ENCODE measurements at places on chromosomes 5 and 9. TPM values are rescaled to one million over a fixed set of nuclear protein-coding genes. Genes with fewer than 3 reads are reported as not detected.

- no peaks in the 10 kb centered on the region for H3K36me3 ChIP-seq
- no peak overlapping the region for H3K27ac ChIP-seq
- H3K27me3 ChIP-seq = no peaks in the 10 kb centered on the region
- H3K4me1 ChIP-seq = no peaks in the 10 kb centered on the region
- no peak overlapping the region for H3K4me3 ChIP-seq
Measured at GRCh38 chr5:77266291-77266690, 55.8 kb downstream of the PDE8B start.

DNA sequence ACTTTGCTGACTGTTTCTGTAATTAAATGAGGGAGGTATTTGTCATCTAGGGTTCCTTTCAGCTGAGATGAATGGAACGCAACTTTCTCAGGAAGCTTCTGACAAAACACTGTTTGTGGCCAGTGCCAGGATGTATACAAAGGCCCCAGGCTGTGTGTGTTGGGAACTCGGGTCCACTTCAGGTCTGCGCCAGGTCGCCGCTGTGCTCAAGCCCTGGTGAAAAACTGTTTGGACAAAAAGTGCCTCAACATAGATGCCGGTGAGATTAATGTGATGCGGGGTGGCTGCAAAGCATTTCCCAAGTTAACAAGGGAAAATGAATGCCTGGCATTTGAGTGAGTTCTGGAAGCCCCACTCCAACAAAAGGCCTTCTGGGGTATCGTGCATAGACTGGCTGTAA is 156.4 kb downstream of the GABBR2 start:
- H3K36me3 ChIP-seq = no peaks in the 10 kb centered on the region
- no peak overlapping the region for H3K4me3 ChIP-seq
- no peaks in the 10 kb centered on the region for H3K27me3 ChIP-seq
- no peaks in the 10 kb centered on the region for H3K4me1 ChIP-seq

DNA sequence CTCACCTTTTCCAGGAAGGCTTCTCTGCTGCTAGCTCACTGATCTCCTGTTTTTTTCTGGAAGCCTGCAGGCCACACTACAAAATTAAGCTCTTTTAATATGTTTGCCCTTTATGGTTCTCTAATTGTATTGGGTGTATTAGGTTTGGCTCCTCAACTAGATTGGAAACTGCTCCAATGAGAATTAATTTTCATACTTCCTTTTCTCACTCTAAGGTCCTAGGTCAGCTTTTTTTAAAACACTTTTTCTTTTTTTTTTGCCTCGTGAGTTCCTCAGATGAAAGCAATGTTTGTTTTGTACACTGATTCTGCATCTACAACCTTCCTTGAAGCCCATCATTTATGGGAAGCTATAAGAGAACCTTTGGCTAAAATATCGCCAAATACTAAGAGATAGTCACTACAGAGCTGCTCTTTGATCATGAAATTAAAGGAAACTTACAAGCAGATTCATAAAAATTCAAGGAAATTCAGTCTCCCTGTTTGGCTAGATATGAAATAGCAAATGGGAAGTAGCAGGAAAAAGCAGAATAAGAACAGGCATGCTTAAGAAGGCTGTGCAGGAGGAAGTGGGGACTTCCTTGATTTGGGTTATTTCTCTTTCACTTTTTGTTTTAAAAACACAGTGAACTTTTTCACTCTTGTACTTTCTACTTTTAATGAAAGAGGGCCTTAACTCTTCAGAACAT is 55.2 kb upstream of the FYB1 start:
- H3K4me1 ChIP-seq = no peaks in the 10 kb centered on the region
- no peak overlapping the region for H3K4me3 ChIP-seq
- DNase-seq = no peak
- H3K36me3 ChIP-seq = no peaks in the 10 kb centered on the region
- H3K27ac ChIP-seq = no peak overlapping the region

GRCh38 chr5:117380316-117380715 is 805.7 kb upstream of the SEMA6A start:
- DNase-seq = no peak
- no peaks in the 10 kb centered on the region for H3K27me3 ChIP-seq
- no peak overlapping the region for H3K4me3 ChIP-seq
- H3K4me1 ChIP-seq = no peaks in the 10 kb centered on the region

DNA sequence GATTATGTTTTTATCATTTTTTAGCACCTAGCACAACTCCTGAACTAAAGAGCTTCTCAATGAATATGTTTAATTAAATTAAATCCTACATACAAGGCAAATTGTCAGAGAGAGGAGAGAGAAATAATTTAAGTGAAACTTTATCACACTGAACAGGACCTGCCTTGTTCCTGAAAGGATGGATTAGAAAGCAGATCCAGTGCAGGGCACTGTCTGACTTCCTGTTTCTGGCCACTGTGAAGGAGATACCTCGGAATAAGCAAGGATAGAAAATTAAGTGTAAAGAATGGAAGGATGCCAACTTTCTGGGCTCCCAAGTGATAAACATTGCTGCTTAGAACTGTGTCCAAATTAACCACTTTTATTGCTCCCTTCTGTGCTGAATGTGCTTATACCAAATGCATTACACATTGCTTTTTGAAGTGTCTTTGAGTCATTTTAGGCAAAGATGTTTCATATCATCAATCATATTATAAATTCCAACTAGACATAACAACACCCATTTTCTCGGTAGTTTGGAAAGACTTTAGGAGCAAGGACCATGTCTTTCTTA is 89.1 kb upstream of the SPDL1 start:
- no peaks in the 10 kb centered on the region for H3K36me3 ChIP-seq
- H3K27me3 ChIP-seq = no peaks in the 10 kb centered on the region
- no peak overlapping the region for H3K27ac ChIP-seq
- no peak overlapping the region for H3K4me3 ChIP-seq

DNA sequence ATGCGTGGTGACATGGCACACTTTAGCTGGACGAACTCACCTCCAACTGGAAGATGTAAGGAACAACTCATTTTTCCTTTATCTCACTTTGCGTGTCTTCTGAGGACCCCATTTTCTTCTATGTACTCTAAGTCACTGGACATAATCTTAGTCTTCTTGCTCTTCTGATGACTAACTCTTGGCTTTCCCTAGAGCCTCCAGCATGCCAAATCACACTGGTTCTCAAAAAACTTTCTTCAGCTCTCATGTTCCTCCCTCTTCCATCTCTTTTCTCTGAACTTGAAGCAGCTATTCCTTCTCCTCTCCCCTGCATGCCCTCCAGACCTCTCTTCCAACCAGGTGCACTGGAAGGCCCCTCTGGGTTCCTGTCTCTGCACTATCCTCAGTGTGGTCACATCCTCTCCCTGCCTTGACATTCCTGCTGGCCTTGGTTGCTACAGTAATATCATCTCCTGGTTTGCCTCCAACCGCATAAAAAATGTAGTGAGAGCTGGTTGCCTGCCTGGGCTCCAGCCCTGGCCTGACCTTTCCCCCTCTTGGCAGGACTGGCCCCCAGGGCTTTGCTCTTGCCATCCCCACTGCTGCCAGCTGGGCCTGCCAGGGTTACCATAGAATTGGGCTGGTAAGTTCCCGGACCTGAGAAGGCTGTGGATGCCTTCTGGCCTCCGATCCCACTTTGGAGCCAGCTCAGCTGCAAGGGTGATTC is 44.8 kb upstream of the BNC2 start:
- H3K4me1 ChIP-seq = no peaks in the 10 kb centered on the region
- no peak for DNase-seq
- H3K36me3 ChIP-seq = no peaks in the 10 kb centered on the region
- H3K4me3 ChIP-seq = no peak overlapping the region

DNA sequence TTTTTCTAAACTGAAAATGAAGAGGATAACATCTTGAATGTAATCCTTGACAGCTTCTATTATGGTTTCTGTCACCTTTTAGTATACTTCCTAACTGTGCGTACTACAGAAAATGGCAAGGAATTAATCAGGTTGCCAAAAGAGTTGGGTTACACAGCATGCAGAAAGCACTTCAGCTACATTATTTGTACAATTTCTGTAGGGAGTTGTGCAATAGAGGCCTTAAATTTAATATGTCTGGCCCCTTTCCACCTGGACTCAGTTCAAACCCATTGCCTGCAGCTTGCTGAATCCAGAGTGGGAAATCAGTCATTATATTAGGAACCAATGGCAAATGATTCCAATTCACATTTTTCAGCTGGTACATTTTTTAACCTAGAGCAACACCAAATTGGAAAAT is 549.7 kb downstream of the CSNK1G3 start:
- no peak overlapping the region for H3K4me3 ChIP-seq
- no peaks in the 10 kb centered on the region for H3K36me3 ChIP-seq
- H3K27ac ChIP-seq = no peak overlapping the region
- no peak for DNase-seq
- H3K4me1 ChIP-seq = peaks cover 15% of the 10 kb centered on the region
- no peaks in the 10 kb centered on the region for H3K27me3 ChIP-seq

GRCh38 chr5:135135530-135136226 is 101.7 kb upstream of the PITX1 start:
- no peaks in the 10 kb centered on the region for H3K36me3 ChIP-seq
- peak; percentile 59 for DNase-seq
- peaks cover 4% of the 10 kb centered on the region for H3K4me1 ChIP-seq
- no peaks in the 10 kb centered on the region for H3K27me3 ChIP-seq
- H3K4me3 ChIP-seq = no peak overlapping the region

C1QTNF2 gene
- not detected for total RNA-seq

ADAMTS19 gene
- total RNA-seq = 2.4 TPM

GFPT2 gene
- total RNA-seq = 4.1 TPM
